ENCODE measurements at places on chromosomes 6 and 20.

- no peak for DNase-seq
Observed at GRCh38 chr6:6975459-6976111, 132.2 kb upstream of the RREB1 start.

- peak; percentile 36 for DNase-seq
Observed at GRCh38 chr6:143159001-143159400, 98.3 kb downstream of the AIG1 start.

DNA sequence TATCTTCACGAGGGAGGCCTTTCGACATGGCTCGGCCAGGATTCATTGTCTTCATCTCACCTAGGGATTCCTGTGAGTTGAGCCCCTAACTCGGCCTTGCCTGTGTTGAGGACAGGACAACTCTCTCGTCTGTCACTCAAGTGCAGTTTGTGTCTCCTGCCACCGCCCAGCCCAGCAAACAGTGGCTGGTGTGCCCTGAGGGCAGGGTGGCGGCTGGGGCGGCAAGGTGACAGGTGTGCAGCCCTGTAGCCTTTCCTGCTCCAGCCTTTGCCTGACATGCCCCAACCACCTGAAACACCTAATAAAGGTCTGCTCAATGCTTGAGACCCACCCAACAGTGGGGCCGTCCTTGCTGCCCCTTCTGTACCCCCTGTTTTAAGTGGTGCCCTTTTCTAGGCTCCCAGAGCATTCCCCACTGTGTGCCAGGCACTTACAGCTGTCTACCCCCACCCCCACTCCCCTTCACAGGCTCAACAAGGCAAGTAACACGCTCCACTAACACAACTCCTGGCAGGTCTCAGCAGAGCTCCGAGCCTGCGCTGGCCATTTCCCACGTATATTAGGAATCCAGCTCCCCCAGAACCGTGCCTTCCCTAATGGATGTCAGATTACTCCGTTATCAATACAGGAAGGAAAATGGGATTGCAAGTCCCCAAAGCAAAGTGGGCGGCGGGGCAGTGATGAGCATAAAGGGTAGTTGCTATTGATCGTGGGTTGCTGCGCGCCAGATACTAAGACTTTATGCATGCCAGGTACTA, 17.7 kb downstream of the GFRA4 start:
- DNase-seq: no peak

DNA sequence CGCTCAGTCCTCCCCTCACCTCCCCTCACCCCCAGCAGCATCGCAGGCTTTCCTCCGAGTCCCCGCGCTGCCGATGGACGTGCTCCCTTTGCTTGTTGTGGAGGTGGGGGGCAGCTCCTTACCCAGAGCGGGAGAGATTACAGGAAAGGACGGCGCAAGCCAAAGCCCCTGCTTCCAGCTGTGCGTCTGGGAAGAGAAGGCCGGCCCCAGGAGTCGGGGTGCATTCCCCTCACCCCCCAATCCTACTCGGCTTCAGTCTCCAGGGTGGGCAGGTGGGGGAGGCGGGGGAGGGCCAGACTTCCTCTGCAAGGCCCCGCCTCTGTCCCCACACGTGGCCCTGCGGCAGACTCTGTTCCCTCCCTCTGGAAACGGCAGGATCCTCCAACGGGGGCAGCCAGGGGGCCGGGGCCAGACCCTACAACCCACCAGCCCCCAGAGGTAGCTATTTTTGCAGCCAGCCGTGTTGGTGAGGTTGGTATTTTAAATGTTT, 43.6 kb downstream of the NTSR1 start:
- DNase-seq: no peak

GRCh38 chr6:39189915-39190544, 39.2 kb downstream of the KCNK5 start:
- DNase-seq: peak; percentile 61

DNA sequence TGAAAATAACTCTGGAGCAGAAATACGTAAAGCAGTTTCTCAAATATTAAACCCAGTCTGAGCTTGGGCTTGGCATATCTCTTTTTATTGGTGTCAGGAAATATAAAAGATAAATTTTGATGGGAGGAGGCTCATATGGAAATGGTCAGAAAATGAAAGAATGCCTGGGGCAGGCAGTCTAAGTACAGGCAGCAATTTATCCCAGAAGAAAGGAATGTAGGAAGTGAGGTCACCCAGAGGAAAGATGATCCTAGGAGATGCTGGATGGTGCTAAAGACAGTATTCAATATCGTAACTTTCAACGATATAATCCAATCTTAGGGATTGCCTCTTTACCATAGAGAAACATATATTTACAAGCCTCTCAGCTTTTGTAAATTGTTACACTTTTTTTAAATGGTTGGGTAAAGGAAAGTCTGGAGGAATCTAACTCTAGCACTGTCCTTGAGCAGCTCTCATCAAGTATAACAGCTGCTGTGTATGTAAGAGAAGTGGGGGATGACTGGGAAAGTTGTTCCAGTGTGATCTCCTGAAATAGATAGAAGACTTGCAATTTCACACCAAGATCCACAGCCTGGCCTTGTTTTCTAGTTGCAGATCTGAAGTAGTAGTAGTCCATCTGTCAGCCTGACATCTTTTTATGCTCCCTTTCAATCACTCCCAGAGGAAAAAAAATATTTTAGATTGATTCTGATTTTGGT, 256.9 kb upstream of the SASH1 start:
- DNase-seq: no peak

- no peak for DNase-seq
Observed at GRCh38 chr6:126204598-126204997, 135.3 kb upstream of the CENPW start.

- DNase-seq: peak; percentile 51
Observed at GRCh38 chr6:138404666-138405337, 779 bp downstream of the HEBP2 start.

- DNase-seq: no peak
Observed at GRCh38 chr6:77264970-77265369, 198.3 kb downstream of the HTR1B start.

DNA sequence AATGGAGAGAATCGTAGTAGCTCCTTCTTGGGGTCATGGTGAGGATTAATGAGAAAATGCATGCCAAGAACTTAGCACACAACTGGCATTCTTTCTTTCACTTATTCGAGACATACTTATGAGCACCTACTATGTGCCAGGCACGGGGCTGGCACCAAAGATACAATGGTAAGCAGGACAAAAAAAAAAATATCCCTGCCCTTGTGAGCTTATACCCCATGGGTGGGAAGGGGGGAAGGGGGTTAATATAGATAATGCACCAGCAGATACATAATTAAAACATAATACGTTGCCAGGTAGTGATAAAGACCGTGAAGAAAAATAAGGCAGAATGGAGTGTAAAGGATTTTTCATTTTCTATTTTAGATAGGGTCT, 8.3 kb downstream of the SLC13A3 start:
- DNase-seq: no peak

- DNase-seq: peak; percentile 17
Observed at GRCh38 chr20:8602389-8603116, 466.3 kb upstream of the PLCB4 start.
